ENCODE measurements at places on chromosomes 6 and 20.

- no peak for DNase-seq
These were observed 6.3 kb upstream of the AP5S1 start for GRCh38 chr20:3813848-3814581.

DNA sequence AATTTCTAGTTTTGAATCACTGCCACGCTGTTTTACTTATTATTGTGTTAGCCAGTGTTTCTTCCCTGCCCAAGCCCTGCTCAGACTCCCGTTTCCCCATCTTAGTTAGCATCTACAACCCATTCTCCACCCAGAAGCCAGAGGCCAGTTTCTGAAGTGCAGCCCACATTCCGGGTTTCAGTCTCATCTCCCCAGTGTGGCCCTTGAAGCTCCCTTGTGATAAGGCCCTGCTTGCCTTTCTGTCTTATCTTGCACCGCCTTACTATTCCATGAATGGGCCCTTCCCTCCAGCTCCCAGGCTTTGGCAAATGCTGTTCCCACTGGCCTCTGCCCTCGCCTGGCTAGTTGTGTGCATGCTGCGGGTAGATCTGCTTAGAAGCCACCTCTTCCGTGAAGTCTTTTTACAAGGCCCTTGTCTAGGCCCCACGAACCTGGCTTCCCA, 41.1 kb downstream of the TOX2 start:
- DNase-seq: no peak

- no peak for DNase-seq
These were observed 16.0 kb downstream of the PMEPA1 start for GRCh38 chr20:57693670-57694329.

- no peak for DNase-seq
These were observed 313.7 kb upstream of the TBX18 start for GRCh38 chr6:85078058-85078457.

Data from activated T-cell treated with anti-CD3 and anti-CD28 coated beads for 4 hours (primary cell).